ENCODE measurements at places on chromosomes 5 and 9.

- peak; percentile 14 for DNase-seq
Observed at GRCh38 chr5:104347119-104347708, 784.6 kb upstream of the NUDT12 start.

DNA sequence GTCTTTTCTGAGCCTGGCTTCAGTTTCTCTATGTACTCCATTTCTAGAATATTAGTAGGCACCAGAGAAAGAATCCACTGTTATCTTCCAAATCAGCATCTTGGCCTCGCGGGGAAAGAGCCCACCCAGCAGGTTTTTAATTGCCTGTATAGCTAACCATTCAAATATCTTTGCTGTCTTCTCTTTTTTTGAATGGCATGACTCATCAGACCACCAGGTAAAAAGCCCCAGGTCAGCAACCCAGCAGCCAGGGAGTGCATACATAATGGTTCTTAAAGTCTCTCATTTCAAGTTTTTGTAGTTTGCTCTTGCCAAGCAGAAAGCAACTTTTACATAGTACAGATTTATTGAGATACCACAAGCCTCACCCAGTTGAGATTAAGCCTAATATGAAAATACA, 50.7 kb downstream of the TMEM167A start:
- no peak for DNase-seq

DNA sequence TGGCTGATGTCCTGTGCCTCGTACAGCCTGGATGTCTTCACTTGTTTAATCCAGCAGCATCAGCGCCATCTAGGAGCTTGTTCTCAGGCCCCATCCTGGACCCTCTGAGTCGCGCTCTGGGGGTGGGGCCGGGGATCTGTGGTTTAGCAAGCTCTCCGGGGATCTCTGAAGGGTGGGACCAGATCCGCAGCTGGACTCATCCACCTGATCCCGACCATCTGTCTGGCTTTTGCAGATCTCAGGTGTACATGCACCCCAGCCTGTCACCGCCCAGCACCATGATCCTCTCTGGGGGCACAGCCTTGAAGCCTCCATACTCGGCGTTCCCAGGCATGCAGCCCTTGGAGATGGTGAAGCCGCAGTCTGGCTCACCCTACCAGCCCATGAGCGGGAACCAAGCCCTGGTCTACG, 15.1 kb upstream of the POMT1 start:
- no peak for DNase-seq

GRCh38 chr5:173703466-173703865, 87.0 kb upstream of the BOD1 start:
- peak; percentile 83 for DNase-seq

GRCh38 chr9:134975253-134975652, 57.5 kb upstream of the FCN1 start:
- DNase-seq, result no peak

DNA sequence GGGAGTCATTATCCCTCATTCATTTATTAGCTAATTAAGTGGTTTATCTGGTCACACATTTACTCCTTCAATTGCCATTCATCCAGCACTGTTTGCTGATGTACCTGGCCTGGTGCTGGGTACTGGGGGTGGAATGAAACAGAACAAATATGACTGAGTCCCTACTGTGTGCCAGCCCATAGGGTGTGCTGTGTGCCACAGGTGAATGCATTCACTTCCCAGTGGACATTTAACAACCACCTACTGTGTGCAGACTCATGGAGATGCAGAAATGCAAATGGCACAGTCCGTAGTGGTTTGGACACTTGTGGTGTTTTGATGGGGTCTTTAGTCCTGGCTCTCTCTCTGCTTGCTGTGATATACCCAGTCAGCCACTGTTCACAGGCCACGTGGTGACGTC, 10.5 kb downstream of the NEK6 start:
- no peak for DNase-seq

DNA sequence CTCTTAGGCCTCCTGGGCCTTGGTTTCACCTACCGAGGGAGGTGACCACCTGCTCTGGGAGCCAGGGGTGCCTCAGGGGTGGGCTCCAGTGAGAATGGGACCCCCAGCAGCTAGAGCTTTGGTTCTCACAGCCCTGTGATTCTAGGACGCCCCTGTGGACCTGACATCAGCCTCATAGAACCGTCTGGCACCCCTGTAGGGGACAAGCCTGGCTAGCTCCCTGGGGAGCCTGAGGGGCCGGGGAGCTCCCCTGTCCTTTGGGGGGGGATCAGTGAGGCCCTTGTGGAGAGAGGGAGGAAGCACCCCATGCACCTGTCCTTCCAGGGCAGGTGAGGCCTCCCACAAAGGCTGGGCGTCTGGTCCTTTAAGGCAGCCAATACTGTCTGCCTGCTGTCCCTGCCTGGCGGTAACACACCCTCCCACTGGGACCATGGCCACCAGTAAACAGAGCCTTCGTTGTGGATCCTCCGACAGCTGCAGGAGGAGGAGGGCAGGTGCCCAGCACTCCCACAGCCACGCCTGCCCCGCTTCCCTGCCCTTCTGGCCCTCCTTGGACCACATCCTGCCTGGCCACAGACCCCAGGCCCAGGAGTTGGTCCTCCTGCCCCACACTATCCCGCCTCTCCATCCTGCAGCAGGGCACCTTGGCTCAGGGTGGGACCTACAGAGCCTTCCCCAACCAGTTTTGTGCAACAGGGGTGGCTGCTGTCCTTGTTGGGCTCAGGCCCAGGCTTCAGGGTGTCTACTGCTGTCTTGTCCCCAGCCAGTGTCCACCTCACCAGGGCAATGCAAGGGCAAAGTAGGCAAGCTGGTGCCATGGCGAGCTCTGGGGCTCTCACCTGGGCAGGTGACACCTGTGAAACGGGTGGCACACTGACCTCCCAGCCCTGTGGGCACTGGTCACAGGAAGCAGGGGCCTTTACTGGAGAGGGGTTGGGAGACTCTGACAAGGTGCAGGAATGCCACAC, 3.0 kb upstream of the TUBB4B start:
- no peak for DNase-seq

DNA sequence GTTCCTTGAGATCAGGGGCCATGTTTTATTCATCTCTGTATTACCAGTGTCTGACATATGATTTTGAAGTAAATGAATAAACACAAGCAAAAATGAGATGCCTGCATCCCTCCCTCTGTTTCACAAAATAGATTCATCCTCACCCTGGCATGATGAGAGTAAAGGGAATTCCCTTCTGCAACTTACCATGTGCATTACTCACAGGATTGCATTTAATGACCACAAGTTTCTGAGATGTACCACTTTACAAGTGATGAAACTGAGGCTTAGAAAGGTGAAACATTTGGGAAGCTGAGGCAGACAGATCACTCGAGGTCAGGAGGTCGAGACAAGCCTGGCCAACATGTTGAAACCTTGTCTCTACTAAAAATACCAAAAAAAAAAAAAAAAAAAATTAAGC, 74.2 kb upstream of the TNFSF8 start:
- no peak for DNase-seq

- no peak for DNase-seq
Observed at GRCh38 chr9:87675906-87676515, 49.9 kb upstream of the CTSL start.

GRCh38 chr5:86008293-86008692, 609.4 kb upstream of the COX7C start:
- no peak for DNase-seq

DNA sequence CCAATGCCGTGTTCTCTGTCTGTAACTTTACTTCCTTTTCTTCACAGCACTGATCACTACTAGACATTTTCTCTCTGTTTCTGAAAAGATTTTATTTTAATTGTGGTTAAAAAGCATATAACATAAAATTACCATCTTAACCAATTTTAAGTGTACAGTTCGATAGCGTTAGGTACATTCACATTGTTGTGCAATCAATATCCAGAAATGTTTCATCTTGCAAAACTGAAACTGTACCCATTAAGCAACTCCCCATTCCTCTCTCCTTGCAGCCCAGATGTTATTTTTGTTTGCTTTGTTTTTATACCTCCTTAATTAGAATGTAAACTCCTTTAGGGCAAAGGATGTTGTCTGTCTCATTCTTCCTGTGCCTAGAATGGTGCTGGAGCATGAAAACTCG, 47.5 kb downstream of the COL27A1 start:
- no peak for DNase-seq

GRCh38 chr9:77156646-77157371, 20.5 kb upstream of the VPS13A start:
- DNase-seq, result no peak

- no peak for DNase-seq
Observed at GRCh38 chr9:91750343-91750742, 199.7 kb downstream of the ROR2 start.

DNA sequence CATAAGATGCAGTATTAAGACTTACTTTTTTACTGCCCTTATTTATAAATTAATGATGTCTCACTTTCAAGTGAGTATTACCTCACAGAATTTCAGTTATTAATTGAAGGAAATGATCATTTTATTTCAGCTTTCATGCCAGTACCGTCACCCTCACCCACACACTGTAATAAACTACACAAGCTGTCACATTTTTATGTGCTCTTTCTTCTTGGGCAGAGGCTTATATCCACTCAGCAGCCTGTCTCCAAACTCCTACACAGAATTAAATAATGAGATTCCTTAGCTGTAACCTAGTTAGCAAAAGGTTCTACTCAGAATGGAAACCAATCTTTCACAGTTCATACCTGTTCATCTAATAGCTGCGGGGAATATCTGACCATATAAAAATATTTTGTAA, 1915.8 kb upstream of the CDH6 start:
- DNase-seq, result no peak

- no peak for DNase-seq
Observed at GRCh38 chr5:109451146-109451545, 41.4 kb upstream of the PJA2 start.

GRCh38 chr5:146425023-146425422, 22.1 kb upstream of the TCERG1 start:
- no peak for DNase-seq

DNA sequence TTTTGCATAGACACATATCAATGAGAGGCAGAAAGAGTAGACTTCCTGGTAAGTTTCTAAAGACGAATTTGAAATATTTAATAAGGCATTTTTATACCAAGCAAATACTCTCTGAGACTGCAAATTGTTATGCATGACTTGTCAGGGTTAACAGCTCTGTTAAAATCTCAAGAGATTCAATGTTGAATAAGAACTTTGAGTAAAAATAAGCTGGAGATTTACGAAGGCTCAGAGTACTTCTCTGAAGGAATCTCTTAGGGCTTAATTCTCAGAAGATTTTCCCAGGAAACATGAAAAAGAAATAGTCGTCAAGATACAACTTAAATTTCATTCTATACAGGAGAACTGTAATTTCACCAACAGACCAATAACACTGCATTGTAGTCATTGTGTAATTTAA, 259.4 kb downstream of the CDH18 start:
- no peak for DNase-seq

DNA sequence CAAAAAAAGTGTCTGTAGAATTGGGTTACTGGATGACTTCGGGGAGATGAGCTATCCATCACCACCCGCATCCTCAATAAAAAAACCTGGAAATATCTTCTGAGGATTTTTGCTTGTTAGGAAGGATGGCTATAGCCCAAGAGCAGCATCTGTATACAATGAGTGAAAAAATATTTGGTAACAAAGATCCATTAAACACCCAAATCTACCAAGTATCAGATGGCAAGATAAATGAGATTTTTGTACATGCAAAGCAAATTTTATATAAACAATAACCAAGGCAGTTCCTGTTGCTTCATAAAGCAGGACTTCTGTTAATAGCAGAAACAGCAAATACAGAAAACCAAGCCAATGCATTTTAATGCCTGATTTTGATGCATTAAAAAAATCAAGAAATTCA, 166.6 kb downstream of the SLC28A3 start:
- DNase-seq, result no peak

- DNase-seq, result no peak
Observed at GRCh38 chr5:151550146-151550545, 41.0 kb downstream of the FAT2 start.

GRCh38 chr9:33778700-33779351, 16.5 kb upstream of the PRSS3 start:
- DNase-seq, result peak; percentile 86

All from hematopoietic multipotent progenitor cell treated with erythropoietin and hydrocortisone succinate and interleukin-3 and kit ligand, for 6 days (in vitro differentiated cells).